CD4-positive, CD25-positive, alpha-beta regulatory T cell (primary cell): ENCODE measurements at places on chromosomes 5 and 9.

DNA sequence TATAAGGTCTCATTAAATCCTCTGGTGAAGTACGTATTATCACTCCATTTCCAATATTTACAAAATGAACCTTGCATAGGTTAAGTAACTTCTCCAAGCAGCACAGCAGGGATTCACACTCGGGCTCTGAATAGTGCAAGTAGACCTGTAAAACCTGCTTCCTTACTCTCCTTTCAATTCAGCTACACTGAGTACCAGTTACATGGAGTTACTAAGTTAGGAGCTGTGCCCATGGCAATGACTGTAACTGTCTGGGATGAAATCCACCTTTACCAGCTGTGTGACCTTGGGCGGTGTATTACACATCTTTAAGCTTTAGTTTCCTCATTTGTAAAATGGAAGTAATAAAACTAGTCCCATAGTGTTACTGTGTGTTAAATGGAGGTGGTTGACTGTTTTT, 15.9 kb upstream of the MOB3B start:
- DNase-seq = no peak

- DNase-seq = no peak
Measured at GRCh38 chr9:87725356-87725899, 491 bp upstream of the CTSL start.

DNA sequence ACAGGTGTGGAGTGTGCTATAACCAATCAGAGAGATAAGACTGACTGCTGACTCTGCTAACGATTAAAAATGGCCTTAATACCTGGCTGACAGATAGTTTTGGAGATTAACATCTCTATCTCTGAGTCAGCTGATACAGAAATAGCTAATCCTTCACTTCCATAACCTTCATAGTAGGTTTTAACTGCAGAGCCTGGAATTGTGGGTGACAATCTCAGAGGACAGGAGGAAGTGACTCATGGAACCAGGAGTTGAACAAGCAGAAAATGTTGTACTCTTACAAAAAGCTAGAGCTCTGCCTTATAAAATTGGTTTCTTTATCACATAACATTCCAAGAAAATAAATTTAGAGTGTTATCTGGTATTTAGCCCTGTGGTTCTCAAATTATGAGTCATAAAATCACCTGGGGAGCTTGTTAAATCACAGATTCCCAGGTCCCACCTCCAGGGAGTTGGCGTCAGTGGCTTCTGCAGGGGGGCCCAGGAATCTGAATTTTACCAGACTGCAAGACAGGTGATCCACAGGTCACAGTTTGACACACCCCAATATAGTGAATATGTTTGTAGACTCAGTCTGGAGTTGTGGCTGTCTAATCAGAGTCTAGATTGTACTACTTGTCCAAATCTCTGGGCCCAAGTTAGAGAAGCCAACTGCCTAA, 44.4 kb upstream of the AFAP1L1 start:
- no peak for DNase-seq

GRCh38 chr5:173198049-173198448, 37.0 kb downstream of the NKX2-5 start:
- DNase-seq = no peak

GRCh38 chr9:137786511-137786920, 91.1 kb upstream of the CACNA1B start:
- DNase-seq = no peak
